Prostate gland (tissue), 2 donors: ENCODE measurements at places on chromosomes 3 and 15. TPM values are rescaled to one million over a fixed set of nuclear protein-coding genes. Genes with fewer than 3 reads are reported as not detected.

GRCh38 chr15:89075101-89075640 lies 13.1 kb upstream of the ABHD2 start:
- no peak overlapping the region for H3K27ac ChIP-seq
- no peak overlapping the region for H3K4me3 ChIP-seq
- no peaks in the 10 kb centered on the region for H3K36me3 ChIP-seq
- no peaks in the 10 kb centered on the region for H3K4me1 ChIP-seq
- no peaks in the 10 kb centered on the region for H3K27me3 ChIP-seq

GRCh38 chr3:17181413-17181907 lies 296.7 kb downstream of the PLCL2 start:
- DNase-seq = no peak
- H3K27me3 ChIP-seq = no peaks in the 10 kb centered on the region
- no peak overlapping the region for H3K4me3 ChIP-seq
- H3K36me3 ChIP-seq = no peaks in the 10 kb centered on the region
- H3K27ac ChIP-seq = no peak overlapping the region

DNA sequence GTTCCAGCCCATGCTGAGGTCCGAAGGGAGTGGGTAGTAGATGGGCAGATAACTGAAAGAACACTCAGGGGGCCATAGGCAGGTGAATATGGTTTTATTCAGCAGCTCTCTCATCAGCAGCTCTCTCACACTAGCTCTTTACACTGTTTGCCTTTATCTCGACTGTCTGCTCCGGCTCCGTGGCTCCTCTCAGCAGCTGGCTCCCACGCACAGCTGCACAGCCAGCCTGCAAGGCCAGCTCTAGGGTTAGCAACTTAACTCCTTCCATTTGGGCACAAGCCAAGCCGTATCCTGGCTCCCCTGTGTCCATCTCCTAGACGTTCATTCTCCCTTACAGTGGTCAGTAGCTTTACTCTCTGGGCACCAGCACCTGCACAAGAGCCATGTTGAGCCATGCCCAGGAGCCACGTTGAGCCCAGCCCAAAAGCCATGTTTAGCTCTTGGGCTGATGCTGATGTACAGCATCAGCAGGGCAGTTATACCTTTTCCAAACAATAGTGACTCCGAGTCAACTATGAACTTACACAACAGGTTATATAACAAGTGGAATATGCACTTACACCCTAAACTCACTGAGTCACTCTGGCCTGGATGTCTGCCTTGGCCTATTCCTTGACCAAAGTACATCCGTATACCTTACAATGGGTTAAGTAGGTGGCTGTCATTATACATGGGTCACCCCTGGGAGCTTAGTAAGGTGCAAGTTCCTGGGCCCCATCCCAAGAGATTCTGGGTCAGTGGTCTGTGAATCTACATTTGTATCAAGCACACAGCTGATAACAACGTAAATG lies 34.6 kb upstream of the TOPAZ1 start:
- H3K27me3 ChIP-seq = no peaks in the 10 kb centered on the region
- no peak overlapping the region for H3K27ac ChIP-seq
- H3K36me3 ChIP-seq = no peaks in the 10 kb centered on the region
- DNase-seq = no peak
- no peak overlapping the region for H3K4me3 ChIP-seq

- no peak for DNase-seq
- no peaks in the 10 kb centered on the region for H3K36me3 ChIP-seq
- no peaks in the 10 kb centered on the region for H3K27me3 ChIP-seq
- no peaks in the 10 kb centered on the region for H3K4me1 ChIP-seq
Observed at GRCh38 chr3:134477938-134478337, 7.8 kb downstream of the ANAPC13 start.

DNA sequence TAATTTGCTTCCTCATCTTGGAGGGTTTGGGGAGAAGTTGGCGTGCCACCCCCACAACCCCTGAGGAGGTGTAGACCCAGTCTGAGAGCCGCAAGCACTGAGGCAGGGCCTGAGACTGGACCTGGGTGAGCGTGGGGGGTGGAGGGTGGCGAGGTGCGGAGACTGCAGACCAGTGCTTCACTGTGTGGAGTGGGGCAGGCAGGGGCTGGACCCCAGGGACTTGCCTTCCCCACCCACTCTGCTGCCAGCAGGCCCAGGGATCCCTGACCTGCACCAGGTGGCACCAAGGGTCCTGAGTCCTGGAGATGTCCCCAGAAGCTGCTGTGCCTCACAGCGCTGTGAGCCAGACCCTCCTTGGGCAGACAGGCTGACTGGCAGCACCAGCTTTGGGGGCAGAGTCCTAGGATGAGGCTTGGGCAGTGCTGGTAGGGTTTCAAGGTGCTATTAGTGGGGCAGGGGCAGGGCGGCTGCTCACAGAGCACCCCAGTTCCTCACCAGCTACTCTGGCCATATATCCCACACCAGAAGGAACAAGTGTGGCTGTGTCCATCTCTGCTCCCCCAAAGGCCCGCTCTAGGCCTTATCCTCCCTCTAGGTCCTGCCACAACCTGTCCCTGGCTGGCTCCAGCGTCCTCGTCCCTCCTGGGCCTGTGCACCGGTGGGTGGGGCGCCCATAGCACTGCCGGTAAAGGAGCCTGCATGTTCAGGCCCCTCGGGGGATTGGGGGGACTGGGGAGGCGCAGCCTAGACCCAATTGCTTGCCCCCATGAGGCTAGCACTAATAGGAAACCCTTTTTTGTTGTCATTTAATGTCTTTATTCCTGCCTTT lies 11.8 kb downstream of the ZBTB47 start:
- H3K4me3 ChIP-seq = no peak overlapping the region
- no peak overlapping the region for H3K27ac ChIP-seq
- no peaks in the 10 kb centered on the region for H3K27me3 ChIP-seq
- DNase-seq = no peak
- no peaks in the 10 kb centered on the region for H3K4me1 ChIP-seq
- H3K36me3 ChIP-seq = no peaks in the 10 kb centered on the region

GRCh38 chr15:90915216-90915807 lies 12.2 kb downstream of the MAN2A2 start:
- H3K36me3 ChIP-seq = peaks cover 57% of the 10 kb centered on the region
- no peak overlapping the region for H3K27ac ChIP-seq
- no peak overlapping the region for H3K4me3 ChIP-seq
- DNase-seq = no peak
- no peaks in the 10 kb centered on the region for H3K4me1 ChIP-seq

GRCh38 chr3:140186421-140186920 lies 251.5 kb downstream of the CLSTN2 start:
- H3K27me3 ChIP-seq = no peaks in the 10 kb centered on the region
- DNase-seq = peak; percentile 67
- H3K27ac ChIP-seq = no peak overlapping the region
- H3K36me3 ChIP-seq = no peaks in the 10 kb centered on the region

DNA sequence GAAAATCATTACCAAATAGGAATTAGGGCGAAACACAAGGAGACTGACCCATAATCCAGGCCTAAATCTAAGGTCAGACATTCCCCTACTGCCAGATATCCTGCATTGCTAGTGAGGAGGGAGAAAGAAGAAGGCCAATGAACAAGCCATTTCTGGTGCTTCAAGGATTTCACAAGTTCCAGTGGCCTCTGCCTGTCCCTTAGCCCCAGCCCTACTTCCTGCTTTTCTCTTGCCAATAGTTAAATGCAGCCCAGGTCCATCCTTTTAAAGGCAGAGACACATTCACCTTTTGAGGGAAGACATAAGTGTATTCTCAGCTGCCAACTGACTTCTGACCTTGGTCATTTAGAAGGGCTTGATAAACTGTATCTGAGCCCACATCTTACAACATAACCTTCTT lies 135.8 kb downstream of the ZNF621 start:
- no peaks in the 10 kb centered on the region for H3K27me3 ChIP-seq
- H3K36me3 ChIP-seq = no peaks in the 10 kb centered on the region
- H3K4me1 ChIP-seq = no peaks in the 10 kb centered on the region
- H3K27ac ChIP-seq = no peak overlapping the region

DNA sequence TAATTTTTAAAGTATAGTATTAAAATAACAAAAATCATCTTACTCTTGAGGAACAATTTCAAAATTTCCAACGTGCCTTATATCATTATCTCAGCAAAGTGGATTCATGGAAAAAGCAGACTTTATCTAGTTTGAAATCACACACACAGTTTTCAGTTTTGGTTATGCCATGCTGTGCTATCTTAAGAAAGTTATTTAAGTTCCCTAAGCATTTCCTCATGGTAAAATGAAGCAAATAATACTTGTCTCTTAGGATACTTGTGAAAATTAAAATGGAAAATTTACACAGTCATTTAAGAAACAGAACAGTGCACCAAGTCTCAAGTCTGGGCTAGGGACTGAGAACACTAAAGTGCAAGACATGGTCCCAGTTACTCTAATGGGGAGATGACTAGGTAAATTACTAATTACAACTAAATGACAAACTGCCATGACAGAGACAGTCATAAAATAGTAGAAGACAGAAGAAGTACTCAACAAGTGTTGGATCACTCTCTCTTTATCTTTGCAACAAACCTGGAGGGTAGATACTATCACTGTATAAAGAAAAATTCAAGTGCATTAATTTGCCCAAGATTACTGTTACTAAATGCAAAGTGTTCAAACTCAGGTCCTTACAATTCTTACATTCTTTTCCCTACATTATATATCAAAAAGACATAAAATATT lies 44.8 kb downstream of the DMXL2 start:
- no peaks in the 10 kb centered on the region for H3K36me3 ChIP-seq
- no peaks in the 10 kb centered on the region for H3K27me3 ChIP-seq
- no peak for DNase-seq
- no peak overlapping the region for H3K4me3 ChIP-seq
- H3K4me1 ChIP-seq = no peaks in the 10 kb centered on the region

- H3K27ac ChIP-seq = peak overlapping the region; percentile 54
- H3K36me3 ChIP-seq = no peaks in the 10 kb centered on the region
- DNase-seq = peak; percentile 73
- H3K4me1 ChIP-seq = no peaks in the 10 kb centered on the region
- H3K4me3 ChIP-seq = peak overlapping the region; percentile 22
- no peaks in the 10 kb centered on the region for H3K27me3 ChIP-seq
Observed at GRCh38 chr3:42247576-42248027, 18.4 kb downstream of the CCK start.

GRCh38 chr3:127052121-127052561 lies 69.2 kb downstream of the PLXNA1 start:
- H3K4me1 ChIP-seq = no peaks in the 10 kb centered on the region
- no peaks in the 10 kb centered on the region for H3K27me3 ChIP-seq
- no peak overlapping the region for H3K27ac ChIP-seq
- no peak overlapping the region for H3K4me3 ChIP-seq

DNA sequence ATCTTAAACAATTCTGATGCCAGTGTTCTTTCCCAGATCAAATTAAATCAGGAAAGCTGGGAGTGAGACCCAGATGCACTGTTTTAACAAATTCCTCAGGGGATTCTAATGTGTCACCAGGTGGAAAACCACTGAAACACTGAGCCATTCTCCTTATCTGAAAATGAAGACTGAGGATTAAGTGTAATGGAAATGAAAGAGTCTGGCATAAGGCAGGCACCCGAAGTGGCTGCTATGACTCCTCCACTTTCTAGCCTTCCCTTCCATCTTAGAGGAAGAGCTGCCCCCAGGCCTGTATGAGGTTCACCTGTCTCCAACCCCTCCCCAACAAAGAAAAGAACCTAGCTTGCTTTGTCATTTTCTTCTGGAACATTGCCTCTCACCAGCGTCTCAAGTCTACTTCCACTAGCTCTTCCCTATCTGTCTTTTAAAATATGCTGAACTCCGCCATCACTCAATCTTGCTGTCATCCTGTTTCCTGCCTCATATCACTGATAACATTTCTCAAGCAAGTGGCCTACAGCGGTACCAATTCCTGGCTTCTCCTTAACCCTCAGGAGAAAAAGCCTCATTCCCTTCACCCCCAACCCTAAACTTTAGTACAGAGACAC lies 13.7 kb upstream of the ABHD2 start:
- H3K27me3 ChIP-seq = no peaks in the 10 kb centered on the region
- no peak overlapping the region for H3K27ac ChIP-seq
- DNase-seq = no peak
- no peaks in the 10 kb centered on the region for H3K4me1 ChIP-seq
- H3K36me3 ChIP-seq = no peaks in the 10 kb centered on the region

DNA sequence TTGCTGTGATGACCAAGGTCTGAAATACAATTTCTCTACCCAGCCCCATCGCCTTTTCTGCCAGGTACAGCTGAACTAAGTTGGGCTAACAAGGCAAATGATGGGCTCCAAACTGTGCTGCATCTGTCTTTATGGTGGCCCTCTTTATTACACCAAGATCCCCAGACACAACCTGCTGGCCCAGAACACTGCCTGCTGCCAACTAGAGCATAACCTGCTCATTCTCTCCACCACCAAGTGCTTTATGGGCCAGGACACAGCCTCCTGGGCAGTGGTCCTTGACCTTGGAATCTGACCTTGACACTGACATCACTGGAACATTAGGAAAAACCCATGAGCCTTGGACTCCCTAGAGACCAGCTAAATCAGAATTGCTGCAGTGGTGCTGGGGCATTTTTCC lies 3.3 kb downstream of the LINS1 start:
- no peak for DNase-seq
- H3K27ac ChIP-seq = no peak overlapping the region
- no peaks in the 10 kb centered on the region for H3K27me3 ChIP-seq
- peaks cover 14% of the 10 kb centered on the region for H3K4me1 ChIP-seq
- no peaks in the 10 kb centered on the region for H3K36me3 ChIP-seq
- no peak overlapping the region for H3K4me3 ChIP-seq

GRCh38 chr15:81863162-81863561 lies 182.7 kb downstream of the MEX3B start:
- H3K27ac ChIP-seq = no peak overlapping the region
- peaks cover 8% of the 10 kb centered on the region for H3K4me1 ChIP-seq
- no peak overlapping the region for H3K4me3 ChIP-seq
- H3K27me3 ChIP-seq = no peaks in the 10 kb centered on the region
- no peaks in the 10 kb centered on the region for H3K36me3 ChIP-seq

DNA sequence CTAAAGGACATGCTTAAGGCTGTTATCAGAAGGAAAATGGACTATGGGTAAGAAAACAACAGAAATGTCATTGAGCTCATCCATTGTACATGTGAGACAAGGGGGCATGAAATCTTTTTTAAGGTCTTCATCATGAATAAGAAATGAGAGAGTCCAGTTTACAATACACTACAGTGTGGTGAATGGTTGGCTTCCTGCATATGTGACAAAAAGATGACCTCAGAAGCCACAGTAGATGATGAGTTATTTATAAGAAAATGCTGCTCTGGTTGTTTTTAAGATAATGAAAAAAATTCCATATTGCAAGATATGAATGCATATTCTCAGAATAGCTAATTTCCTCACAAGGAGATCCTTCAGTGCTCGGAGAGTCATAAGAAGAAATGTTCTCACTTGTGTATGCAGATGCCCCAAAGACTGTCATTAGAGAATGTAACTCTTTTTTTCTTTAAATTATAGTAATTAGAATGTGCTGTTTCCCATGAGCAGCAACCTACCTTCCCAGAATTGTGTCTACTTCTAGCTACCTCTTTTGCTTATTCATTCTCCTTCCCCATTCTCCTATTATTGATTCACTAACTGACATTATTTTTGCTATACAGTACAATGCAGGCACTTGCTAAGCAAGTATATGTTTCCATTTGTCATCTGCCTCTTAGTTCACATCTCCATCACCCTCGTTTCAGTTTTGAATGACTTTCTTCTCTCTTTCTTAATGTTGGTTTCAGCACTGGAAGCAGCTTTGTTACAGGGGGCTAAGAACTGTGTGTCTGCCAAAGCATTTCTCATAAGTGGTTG lies 152.0 kb upstream of the PEX5L start:
- no peaks in the 10 kb centered on the region for H3K4me1 ChIP-seq
- H3K4me3 ChIP-seq = no peak overlapping the region
- no peaks in the 10 kb centered on the region for H3K36me3 ChIP-seq
- H3K27ac ChIP-seq = no peak overlapping the region

- no peaks in the 10 kb centered on the region for H3K36me3 ChIP-seq
- no peaks in the 10 kb centered on the region for H3K4me1 ChIP-seq
- H3K27me3 ChIP-seq = no peaks in the 10 kb centered on the region
- H3K27ac ChIP-seq = no peak overlapping the region
Observed at GRCh38 chr3:174618368-174619080, 240.6 kb upstream of the NAALADL2 start.

The GABRB3 gene
- total RNA-seq = 12.4 TPM

The GOLGA8J gene
- not detected for total RNA-seq

The SLC6A11 gene
- 6.9 TPM for total RNA-seq
